ENCODE measurements at places on chromosomes 12 and 14.
A peak's percentile ranks its signal among the peaks of the same experiment; 100 is the strongest.

GRCh38 chr14:21702316-21702715 is 28.7 kb upstream of the OR4E1 start:
- no peak for DNase-seq

DNA sequence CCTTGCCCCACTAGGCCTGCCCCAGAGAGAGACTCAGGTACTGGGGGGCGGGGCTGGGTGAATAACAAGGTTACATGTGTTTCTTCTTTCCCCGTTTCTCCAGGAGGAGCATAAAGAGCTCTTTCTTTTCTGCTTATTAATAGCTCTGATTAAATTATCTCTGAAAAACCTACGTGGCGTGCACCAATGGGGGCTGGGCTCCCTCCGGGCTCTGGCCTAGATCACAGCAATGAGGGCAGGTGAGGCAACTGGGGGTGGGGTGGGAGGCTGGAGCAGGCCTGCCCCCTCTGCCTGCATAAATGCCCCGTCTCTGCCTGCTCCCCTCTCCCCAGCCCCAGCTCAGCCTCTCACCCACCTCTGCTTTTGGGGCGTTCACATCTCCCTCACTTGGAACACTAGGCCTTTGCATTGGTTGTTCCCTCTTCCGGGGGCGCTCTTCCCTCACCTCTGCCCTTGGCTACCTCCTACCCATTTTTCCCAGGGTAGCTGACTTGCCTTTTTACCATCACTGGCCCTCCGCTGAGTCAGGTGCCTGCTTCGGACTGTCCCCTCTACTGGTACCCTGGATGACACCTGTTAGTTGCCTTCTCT is 4.1 kb upstream of the FAM222A start:
- no peak for DNase-seq

- DNase-seq = no peak
Measured at GRCh38 chr12:105506678-105507310, 176.3 kb downstream of the C12orf75 start.

DNA sequence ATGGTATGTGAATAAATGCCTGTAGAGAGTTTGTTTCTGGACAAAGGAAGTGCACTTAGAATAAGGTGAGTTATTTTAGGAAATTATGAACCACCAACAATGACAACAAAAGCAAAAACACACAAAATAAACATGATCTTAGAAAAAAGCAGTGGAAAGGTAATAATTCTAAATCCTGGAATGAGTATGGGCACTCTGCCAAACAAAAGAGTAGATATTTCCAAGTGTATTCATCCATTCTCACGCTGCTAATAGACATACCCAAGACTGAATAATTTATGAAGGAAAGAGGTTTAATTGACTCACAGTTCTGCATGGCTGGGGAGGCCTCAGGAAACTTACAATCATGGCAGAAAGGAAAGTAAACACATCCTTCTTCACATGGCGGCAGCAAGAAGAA is 269.3 kb upstream of the NPAS3 start:
- DNase-seq = no peak

- DNase-seq = no peak
Measured at GRCh38 chr12:7712841-7713442, 1.7 kb downstream of the DPPA3 start.

- DNase-seq = no peak
Measured at GRCh38 chr12:66159123-66159522, 10.7 kb downstream of the TMBIM4 start.

- no peak for DNase-seq
Measured at GRCh38 chr12:89674326-89674942, 34.2 kb downstream of the ATP2B1 start.

DNA sequence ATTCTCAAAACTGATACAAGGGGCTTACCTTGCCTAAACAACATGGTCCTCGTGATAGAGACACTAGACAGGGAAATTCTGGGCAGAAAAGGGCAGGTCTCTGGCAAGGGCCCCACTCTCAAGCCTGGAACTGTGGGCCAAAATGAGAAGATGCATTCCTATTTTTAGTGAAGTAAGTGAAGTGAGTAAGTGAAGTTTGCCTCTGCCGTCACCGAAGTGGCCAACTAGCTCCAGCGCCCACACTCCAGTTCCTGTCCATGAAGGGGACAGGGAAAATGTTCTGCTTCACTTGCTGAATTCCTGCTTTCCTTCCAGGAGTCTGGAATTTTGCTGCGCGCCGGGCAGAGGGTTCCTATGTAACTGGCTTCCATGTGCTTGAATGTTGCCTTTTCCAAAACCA is 1035.6 kb upstream of the TMEM132C start:
- no peak for DNase-seq

DNA sequence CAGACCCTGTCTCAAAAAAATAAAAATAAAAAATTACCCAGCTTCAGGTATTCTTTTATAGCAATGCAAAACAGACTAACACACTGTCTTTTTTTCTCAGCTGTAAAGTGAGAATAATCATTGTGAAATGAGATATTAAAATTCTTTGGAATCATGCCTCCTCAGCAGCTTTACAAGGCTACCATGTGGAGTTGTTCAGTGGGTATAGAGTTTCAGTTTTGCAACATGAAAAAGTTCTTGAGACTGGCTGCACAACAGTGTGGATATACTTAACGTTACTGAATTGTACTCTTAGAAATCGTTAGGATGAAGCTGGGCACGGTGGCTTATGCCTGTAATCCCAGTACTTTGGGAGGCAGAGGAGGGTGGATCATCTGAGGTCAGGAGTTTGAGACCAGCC is 15.7 kb upstream of the MAPKAPK5 start:
- peak; percentile 33 for DNase-seq

DNA sequence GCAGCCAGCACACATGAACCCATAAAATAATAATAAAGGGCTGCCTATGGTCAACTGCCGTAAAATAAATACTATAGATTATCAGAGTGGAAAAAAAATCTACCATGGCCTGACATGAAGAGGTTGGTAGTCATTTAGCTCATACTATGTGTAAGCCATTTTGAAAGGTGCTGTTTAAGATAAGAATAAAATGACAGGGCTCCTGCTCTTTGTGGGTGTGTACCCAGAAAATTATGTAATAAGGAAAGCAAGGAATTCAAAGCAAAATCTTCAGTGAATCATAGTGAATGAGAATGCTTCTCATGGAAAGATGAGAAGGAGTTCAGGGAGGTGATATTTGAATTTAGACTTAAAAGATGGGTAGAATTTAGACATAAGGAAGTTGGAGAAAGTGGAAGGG is 42.9 kb upstream of the PPM1H start:
- no peak for DNase-seq

GRCh38 chr12:104276273-104277131 is 27.0 kb upstream of the EID3 start:
- DNase-seq = no peak

GRCh38 chr12:93254911-93255310 is 122.8 kb upstream of the NUDT4 start:
- DNase-seq = no peak

DNA sequence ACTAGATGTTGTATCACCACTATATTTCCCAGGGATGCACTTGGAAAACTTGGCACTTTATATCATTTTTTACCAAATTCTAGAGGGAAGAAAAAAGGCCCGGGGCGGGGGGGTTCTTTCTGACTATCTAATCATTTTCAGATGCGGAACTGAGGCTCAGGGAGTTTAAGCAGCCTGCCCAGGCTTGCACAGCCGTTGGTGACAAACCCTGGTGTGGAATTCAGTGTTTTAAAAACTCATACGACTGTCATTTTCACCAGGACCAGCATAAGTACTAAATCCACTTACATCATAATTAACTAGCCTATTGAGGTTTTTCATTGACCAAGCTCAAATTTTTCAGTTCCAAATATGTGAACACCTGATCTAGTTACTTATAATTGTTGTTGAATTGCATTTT is 181.0 kb downstream of the IPO8 start:
- no peak for DNase-seq

GRCh38 chr12:19529951-19530636 is 90.8 kb downstream of the AEBP2 start:
- no peak for DNase-seq

- no peak for DNase-seq
Measured at GRCh38 chr12:94284046-94284445, 135.7 kb downstream of the PLXNC1 start.

DNA sequence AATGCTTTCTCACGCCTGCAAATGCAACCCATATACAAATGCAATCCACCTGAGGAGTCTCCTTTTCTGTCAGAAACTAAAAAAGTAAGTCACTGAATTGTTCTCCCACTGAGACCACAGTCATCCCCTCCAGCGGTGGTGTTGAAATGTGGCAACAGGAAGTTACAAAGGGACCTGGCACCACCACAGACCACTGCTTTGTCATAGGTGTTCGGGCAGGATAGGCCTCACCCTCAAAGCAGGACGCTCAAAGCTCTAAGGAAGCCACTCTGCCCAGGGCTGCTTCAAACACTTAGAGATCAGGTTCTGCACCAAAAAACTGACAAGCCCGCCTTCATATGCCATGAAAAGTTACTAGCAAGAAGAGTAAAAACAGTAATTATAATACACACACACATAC is 11.3 kb downstream of the PHLDA1 start:
- no peak for DNase-seq

DNA sequence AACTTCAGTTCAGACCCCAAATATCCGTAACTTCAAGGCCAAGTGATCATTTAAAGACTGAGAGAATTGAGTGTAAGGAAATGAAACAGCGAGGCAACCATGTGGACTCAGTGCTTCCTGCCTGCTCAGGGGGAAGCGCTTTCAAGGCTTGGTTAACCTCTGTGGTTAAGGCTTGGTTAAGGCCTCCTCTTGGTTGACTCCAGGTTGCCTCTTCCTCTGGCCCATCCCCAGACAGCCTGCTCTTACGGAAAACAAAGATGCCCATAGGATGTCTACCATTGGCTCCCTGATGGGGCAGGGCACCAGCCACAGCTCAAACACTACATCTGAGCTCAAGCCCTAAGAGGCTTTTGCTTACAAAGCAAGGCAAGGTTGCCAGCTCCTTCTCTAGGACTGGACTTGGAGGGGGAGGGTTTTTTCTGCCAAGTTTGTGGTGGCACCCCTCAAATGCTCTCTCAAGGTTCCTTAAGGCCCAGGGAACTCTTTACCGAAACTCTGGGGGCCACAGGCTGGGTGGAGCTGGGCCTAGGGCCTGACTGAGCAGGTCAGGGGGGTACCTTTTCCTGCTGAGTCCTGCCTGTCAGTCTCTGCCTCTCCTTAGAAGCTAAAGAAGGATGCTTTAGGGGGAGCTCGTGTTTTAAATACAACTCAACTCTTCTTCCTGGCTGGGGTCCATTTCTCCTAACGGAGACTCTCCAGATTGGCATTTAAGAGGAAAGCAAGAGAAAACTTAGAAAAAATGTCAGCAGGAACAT is 13.7 kb downstream of the COL2A1 start:
- DNase-seq = no peak

GRCh38 chr14:100454437-100454836 is 131.3 kb downstream of the SLC25A47 start:
- DNase-seq = no peak

Data from fibroblast of the conjunctiva (primary cell).